Cardiac septum (tissue), 1 donor: ENCODE measurements at places on chromosomes 5 and 9. TPM values are rescaled to one million over a fixed set of nuclear protein-coding genes. Genes with fewer than 3 reads are reported as not detected.

The SCGB3A2 gene
- not detected for total RNA-seq

The MAP1B gene
- total RNA-seq: 217 TPM

The SEMA6A gene
- 4.5 TPM for total RNA-seq

The EGFLAM gene
- 6.3 TPM for total RNA-seq

The CDKN2B gene
- 3.6 TPM for total RNA-seq

The C9orf50 gene
- 0.22 TPM for total RNA-seq

The FAM221B gene
- total RNA-seq: not detected
